ENCODE measurements at places on chromosomes 6 and 20.

DNA sequence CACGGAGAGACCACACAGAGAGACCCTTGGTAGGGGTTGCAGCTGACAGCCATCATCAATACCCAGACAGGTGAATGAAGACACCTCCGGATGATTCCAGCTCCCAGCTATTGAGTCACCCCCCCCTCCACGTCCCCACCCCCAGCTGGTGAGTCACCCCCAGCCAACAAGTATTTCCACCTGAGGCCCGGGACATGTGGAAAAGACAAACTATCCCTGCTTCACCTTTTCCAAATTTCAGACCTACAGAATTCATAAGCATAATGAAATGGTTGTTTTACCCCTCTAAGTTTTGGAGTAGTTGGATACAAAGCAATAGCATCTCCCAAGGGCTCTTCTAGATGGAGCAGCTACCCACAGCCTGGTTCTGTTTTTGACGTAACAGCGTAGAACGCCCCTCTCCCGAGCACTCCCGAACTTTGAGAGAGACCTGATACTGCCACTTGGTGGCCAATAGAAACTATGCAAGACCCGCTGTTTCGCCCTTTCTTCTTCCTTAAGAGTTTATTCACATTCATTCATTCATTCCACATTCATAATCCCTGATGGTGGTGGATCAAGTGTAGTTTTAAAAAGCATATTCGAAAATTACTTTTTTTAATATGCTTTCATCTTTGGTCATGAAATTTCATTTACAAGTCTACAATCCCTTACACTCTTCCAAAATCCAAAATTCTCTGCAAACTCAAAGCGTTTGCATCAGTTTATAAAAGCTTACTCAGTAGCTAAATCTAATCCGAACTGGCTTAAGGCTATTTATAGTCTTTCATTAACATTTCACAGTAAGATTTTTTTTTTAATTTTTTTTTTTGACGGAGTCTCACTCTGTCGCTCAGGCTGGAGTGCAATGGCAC, 15.1 kb upstream of the PPP1R16B start:
- no peak for DNase-seq

DNA sequence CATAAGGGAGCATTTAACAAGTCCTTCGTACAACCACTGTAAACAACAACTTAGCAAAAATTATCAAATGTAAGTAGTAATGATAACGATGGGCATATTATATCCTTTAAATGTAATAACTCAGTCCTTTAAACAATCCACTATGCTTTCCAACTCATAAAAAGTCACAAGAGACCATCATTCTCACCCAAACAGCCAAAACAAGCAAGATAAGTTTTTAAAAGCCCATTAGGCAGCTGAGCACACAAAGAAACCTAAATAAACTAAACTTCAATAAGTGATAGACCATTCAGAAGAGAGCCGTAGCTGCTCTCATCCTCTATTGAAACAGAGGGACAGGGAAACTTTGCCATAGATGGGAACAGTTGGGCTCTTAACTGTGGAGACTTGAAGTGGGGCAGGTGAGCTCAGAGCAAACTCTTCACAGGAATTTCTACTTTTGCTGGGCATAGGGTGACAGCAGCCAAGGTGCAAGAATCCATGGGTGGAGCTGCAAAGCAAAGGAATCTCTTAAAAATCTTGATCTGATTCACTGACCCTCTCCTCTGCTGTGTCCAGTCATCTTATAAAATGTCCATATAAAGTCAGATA, 22.5 kb downstream of the RAB22A start:
- no peak for DNase-seq

- DNase-seq: no peak
Observed at GRCh38 chr6:136550045-136550329, 235 bp downstream of the MAP7 start.

GRCh38 chr6:167769408-167770190, 57.1 kb upstream of the AFDN start:
- DNase-seq: no peak

DNA sequence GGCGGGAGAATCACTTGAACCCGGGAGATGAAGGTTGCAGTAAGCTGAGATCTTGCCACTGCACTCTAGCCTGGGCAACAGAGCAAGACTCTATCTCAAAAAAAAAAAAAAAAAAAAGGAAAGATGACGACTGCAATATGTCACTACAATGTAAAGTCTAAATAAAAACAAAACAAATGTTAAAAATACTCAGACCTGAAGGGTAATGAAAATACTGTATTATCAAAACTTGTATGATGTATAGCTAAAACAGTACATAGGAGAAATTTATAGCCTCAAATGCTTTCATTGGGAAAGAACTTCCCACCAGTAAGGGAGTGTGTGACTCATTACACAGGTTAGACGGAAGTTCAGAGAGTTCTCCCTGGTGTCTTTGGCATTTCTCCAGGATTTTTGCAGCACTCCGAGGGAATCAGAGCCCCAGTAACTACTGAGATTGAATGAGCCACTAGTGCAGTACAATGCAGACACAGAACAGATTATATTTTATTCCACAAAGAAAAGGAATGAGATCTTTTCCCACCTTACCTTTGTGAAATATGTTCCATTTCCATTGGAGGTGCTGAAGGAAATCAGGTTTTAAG, 12.5 kb upstream of the RALGAPB start:
- DNase-seq: no peak

DNA sequence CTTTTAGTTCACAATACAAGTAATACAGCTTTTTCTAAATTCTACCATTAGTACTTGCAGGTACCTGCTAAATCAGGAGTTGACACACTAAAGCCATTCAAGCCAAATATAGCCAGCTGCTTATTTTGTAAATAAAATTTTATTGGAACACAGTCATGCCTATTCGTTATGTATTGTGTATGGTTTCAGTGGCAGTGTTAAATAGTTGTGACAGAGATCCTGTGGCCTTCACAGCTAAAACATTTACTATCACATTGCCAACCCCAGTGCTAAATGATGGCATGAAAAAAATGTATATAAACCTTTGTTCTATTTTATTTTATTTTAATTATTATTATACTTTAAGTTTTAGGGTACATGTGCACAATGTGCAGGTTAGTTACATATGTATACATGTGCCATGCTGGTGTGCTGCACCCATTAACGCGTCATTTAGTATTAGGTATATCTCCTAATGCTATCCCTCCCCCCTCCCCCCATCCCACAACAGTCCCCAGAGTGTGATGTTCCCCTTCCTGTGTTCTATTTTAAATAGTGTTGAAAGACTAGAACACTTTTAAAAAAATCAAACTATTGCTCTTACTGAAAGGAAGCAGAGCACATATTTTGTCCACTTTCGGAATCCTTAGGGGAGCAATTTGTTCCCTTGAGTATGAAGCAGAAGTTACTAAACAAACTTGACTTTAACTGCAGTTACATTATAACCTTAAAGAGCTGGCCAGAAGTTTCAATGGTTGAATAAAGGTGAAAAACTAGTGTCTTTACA, 115.7 kb downstream of the PRIM2 start:
- DNase-seq: no peak

Measured in MM.1S (cell line).